ENCODE measurements at places on chromosomes 2 and 18. TPM values are rescaled to one million over a fixed set of nuclear protein-coding genes. Genes with fewer than 3 reads are reported as not detected.
A peak's percentile ranks its signal among the peaks of the same experiment; 100 is the strongest.

ERMN gene
- 0.04 TPM for total RNA-seq

LRP2 gene
- 0.10 TPM for total RNA-seq

TUBA4B gene
- total RNA-seq: not detected

DIPK1C gene
- total RNA-seq: 1.6 TPM

PIEZO2 gene
- total RNA-seq: 8.9 TPM

INHA gene
- total RNA-seq: 0.35 TPM

GDF7 gene
- 0.02 TPM for total RNA-seq

DNA sequence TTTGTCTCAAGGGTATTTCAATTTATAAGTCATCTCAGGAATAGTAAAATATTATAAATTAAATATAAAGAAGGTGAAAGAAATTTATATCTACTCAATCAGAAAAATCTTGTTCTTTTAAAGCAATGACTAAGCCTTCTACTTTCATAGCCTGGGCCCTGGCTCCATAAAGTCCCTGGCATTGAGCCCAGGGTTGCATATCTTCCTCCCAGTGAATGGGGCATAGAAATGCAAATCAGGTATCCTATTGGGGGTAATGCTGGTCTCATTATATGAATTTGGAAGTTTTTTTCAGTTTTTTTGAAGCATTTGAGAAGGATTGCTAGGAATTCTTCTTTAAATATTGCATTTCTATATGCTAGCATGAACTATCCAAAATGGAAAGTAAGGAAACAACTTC, 73.9 kb upstream of the MC2R start:
- no peak for DNase-seq

GRCh38 chr2:186205254-186205911, 280.7 kb upstream of the ZC3H15 start:
- DNase-seq: no peak

DNA sequence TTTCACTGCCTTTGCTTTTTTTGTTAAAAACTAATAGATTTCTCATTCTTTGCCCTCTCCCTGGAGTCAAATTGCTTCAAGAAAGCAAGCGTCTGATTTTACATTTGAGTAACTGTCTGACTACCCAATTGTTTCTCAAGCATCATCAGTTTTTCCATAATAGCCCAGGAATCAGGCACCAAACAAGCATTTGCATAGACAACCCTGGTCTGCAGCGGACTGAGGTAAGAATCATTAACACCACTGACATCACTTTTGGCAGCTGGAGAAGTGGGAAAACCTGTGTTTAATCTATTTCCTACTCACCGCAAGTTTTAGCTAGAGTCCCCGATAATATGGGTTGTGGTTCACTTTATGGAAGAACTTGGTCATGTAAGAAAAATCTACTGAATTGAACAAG, 55.7 kb downstream of the IRS1 start:
- no peak for DNase-seq

DNA sequence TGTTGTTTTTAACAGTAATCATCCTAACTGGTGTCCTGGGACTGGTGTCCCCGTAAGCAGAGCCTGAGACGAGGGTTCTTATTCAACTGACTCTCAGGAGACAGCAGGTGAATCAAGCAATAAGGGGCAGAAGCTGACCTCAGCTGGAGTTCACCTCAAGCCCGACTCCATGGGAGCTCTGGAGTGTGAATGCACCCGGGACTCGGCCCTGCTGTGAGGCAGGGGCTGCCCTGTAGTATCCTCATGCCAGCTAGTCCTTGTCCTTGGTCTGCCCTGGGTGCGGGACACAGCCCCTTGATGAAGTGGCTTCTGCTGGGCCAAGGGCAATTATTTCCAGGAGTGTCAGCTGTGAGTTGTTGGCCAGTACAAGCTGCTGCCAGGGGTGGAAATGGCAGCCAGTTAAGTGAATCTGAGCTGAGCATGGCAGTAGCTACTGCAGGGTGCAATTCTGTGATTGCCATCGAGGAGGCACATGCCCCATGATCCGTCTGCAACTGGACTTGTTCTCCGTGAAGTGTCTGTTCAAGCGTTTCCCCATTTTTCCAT, 54.9 kb upstream of the OTOS start:
- no peak for DNase-seq

DNA sequence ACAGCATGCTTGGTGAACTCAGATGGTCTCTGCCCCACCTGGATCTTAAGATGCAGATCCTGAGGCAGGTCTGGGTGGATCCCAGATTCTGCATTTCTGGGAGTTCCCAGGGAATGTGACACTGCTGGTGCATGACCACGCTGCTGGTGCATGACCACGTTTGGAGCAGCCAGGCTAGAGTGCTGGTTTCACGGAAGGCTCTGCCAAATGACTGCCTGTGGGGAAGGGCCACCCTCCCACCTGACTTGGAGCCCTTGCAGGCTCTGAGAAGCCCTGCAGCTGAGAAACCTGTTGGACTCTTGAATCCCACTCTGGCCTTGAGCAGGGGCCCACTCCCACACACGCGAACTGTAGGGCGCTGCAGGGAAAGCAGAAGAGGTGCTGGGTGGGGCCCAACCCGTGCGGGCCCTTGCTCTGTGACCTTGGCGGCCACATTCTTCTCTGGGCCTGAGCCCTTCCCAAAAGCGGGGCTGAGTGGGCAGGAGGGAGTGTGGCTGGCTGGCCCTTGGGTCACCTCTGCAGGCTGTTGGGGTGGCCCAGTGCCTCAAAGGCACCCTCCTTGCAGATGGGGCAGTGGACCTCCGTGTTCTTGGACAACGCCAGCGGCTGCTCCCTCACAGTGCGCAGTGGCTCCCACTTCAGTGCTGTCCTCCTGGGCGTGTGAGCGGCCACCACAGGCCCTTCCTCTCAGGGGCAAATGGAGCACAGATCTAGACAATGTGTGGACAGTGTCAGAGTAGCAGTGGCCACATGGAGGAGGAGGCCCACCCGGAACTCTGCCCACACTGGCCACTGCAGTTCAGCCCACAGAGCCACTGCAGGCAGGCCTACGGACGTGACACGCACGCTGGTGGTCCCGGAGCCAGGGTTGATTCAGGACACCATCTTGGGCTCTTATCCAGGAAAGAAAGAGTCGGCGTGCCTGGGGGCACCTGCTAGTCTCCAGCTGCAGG, 7.9 kb downstream of the ERFE start:
- DNase-seq: no peak

- no peak for DNase-seq
These were observed 304.3 kb upstream of the CNTNAP5 start for GRCh38 chr2:123720760-123721159.

- DNase-seq: no peak
These were observed 34.4 kb upstream of the BZW1 start for GRCh38 chr2:200777275-200777674.

- no peak for DNase-seq
These were observed 202.3 kb upstream of the KLHL14 start for GRCh38 chr18:32975163-32975436.

DNA sequence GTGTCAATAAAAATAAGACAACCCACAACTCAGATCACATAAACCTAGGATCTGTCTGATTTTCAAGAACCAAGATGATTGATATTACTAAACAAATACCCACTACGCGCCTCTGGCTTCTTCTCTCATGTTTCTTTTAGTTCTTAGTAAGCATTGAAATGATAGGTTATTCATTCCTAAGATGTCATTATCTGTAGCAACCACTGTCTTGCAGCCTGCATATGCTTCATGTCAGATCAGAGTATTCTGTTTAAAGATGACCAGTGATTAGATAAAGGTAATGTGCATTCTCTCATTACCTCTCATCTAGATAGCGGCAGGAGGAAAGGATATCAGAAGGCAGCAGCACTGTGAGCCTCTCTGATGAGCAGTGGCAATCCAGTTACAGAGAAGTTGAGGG, 112.9 kb downstream of the SLC8A1 start:
- DNase-seq: no peak

DNA sequence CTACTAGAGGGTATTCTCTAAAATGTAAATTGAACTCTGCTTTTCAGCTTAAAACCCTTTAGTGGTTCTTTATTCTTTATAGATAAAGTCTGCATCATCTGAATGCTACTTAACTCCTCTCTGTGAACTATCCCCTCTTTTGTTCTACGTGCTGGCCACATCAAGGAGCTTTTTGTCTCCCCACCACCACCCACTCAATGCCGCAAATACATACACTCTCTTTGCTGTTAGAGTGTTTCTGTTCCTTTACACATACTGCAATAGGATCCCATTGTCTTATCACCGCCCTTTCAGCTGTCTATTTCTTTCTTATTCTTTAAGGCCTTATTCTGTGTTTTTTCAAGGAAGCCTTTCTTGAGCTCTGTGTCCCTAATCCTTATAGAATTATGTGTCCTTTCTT, 83.3 kb downstream of the EML4 start:
- no peak for DNase-seq

DNA sequence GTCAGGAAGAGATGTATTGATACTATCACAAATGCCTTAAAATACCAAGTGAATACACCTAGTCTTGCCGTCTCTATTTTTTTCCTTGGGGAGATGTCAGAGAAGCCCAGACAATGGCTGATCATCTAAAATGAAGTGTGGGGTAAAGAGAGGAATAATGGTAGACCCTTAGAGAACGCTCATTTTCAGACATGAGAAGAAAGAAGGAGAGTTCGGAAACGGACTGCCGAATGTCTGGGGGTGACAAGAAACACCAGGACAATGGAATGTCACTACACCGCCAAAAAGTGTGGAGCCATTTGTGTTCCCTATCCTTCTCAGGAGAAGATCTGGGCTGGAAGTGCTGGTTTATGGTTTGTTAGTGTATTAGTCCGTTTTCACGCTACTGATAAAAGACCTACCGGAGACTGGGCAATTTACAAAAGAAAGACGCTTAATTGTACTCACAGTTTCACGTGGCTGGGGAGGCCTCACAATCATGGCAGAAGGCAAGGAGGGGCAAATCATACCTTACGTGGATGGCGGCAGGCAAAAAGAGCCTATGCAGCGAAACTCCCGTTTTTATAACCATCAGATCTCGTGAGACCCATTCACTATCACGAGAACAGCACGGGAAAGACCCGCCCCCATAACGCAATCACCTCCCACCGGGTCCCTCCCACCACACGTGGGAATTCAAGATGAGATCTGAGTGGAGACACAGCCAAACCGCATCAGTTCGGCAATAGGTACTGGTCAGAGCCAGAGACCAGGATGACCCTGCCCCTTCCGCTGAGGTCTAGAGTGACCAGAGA, 743.7 kb downstream of the GALR1 start:
- peak; percentile 83 for DNase-seq

DNA sequence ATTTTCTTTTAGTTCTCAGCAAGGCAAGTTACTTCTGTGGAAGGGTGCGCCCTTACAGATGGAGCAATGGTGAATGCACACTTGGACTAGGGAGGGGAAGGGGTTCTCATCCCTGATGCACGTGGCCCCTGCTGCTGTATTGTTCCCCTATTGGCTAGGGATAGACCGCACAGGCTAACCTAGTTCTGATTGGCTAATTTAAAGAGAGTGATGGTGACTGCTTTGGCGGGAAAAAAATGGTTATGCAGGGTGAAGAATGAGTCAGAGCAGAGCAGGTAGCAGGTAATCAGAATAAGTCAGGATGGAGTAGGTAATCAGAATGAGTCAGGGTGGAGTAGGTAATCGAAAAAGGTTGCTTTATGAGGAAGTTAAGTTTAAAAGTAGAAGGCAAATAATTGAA, 171.5 kb downstream of the MTCL1 start:
- no peak for DNase-seq

- no peak for DNase-seq
These were observed 860.4 kb upstream of the SOX11 start for GRCh38 chr2:4831751-4832150.

DNA sequence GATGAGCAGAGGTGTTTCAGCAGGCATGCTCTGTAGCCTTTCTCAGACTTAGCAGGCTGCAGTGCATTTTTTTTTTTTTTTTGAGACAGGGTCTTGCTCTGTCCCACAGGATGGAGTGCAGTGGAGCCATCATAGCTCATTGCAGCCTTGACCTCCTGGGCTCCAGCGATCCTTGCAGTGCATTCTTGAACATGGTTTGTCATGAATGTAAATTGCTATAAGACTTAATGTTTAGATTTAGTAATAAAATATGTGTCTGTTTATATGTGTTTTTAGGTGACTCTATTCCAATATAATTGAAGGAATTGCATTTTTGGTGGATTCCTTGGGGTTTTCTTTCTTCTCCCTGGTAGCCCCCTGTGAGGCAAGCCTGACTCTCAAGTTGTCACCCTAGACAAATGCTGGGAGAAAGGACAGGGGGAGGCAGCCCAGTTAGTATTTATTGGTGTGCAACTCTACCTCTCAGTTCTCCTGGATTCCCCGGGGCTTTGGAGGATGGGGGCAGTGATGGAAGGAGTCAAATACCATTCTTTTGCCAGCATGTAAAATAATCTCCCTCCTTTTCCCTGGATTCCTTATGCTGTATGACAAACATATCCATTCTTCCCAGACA, 22.7 kb downstream of the LYPD6B start:
- no peak for DNase-seq

GRCh38 chr2:64629875-64630274, 23.8 kb downstream of the SERTAD2 start:
- no peak for DNase-seq

- no peak for DNase-seq
These were observed 13.9 kb upstream of the PROM2 start for GRCh38 chr2:95260028-95261023.

DNA sequence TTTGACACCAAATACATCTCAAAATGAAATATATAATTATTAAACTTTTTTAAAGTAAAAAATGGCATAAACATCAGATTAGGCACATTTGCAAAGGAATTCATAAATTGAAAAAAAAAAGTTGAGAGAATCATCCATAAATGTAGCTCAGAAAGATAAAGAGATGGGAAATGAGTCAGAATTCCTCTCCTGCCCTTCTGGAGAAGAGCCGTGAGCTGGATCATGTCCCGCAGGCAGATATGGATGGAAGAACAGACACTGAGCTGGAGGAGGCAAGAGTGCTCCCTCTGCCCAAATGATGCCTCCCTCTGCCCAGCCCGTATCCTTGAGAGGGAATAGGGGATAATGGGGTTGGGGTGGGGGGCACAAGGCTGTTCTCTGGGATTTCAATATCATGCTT, 190.9 kb downstream of the TFCP2L1 start:
- no peak for DNase-seq

- peak; percentile 60 for DNase-seq
These were observed 40.3 kb upstream of the HNRNPA3 start for GRCh38 chr2:177172034-177172880.

DNA sequence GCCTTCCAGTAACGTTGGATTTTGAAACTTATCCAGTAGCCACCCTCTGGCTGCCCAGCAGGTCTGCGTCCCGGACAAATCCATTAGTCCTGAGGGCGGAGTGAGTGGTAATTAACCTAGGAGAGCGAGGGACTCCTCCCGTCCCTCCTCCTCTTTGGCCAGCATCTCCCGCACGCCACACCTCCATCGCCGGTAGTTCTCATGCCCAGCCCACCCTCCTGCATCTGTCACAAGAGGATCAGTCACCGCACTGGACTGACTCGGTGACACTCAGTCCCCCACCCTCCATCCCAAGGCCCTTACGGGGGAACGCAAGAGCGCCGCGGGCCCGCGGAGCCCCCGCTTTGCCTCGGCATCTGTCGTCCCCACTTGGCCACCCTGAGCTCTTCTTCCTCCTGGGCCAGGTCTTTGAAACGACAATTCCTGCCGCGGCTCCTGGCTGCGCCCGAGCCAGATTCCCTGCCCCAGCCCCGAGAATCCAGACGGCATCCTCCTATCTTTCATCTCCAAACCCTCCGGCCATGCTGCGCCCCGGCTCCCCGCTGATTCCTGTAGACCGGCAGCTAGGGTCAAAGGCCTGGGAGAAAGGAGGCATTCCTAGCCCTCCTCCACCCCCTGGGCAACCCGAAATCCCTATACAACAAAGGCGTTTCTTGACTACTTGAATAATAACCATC, 77.5 kb downstream of the EIF2AK3 start:
- DNase-seq: no peak

GRCh38 chr2:25671622-25672021, 1.8 kb downstream of the DTNB start:
- DNase-seq: no peak

GRCh38 chr2:139924070-139924469, 1143.9 kb upstream of the NXPH2 start:
- no peak for DNase-seq
